ENCODE measurements at places on chromosomes 5 and 9.

- DNase-seq, result no peak
These were observed 599.6 kb downstream of the CCDC171 start for GRCh38 chr9:16152276-16153101.

DNA sequence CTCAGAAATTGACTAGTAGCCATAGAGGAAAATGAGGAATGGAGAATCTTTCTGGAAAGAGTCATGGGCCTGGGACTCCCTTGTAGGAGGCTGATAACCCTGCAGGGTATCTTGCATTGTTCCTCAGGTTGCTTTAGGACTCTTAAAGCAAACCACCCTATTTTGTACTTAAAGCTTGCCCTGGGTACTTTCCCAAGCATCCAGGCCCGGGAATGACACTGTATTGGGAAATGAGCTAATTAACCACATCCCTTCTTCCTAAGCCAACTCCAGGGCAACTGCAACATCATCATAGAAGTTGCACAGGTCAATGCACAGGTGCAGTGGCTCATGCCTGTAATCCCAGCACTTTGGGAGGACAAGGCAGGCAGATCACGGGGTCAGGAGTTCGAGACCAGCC lies 55.9 kb downstream of the UGCG start:
- DNase-seq, result no peak

- DNase-seq, result no peak
These were observed 24.7 kb downstream of the AMBP start for GRCh38 chr9:114053246-114054005.

DNA sequence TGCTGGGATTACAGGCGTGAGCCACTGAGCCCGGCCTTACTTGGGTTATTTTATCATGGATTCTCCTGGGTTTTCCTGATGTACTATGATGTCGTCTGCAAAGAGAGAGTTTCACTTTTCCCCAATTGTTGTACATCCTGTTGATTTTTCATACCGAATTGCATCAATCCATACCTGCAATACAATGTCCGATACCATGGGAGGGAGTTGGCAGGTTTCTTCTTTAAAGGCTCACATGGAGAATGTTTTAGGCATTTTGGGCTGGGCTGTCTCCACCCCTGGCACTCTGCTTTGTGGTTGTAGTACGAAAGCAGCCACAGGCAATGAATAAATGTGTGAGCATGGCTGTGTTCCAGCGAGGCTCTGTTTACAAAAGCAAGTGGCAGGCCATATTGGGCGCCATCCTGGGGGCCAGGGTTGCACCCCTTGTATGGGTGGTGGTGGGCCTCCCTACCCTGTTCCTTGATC lies 35.1 kb upstream of the EXOC3 start:
- DNase-seq, result no peak

- no peak for DNase-seq
These were observed 68.2 kb upstream of the S1PR3 start for GRCh38 chr9:88923092-88923491.

GRCh38 chr5:97231025-97231636 lies 48.1 kb upstream of the RIOK2 start:
- no peak for DNase-seq

DNA sequence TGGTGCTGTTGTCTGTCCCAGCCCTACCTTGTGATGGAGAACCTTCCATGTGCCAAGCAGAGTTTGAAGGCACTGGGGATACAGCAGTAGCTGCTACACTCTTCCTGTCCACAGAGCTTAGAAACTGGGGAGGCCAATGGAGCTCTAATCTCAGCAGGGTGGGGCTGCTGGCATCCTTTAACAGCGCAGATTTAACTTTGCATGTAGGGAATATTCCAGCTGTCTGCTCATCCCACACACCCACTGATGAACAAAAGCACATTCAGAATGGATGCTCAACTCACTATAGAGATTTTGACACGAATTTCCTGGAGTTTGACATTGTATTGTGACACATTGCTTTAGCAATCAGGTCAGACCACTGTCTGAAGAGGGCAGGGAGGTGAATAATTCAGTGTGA lies 49.0 kb downstream of the TMEM215 start:
- no peak for DNase-seq

DNA sequence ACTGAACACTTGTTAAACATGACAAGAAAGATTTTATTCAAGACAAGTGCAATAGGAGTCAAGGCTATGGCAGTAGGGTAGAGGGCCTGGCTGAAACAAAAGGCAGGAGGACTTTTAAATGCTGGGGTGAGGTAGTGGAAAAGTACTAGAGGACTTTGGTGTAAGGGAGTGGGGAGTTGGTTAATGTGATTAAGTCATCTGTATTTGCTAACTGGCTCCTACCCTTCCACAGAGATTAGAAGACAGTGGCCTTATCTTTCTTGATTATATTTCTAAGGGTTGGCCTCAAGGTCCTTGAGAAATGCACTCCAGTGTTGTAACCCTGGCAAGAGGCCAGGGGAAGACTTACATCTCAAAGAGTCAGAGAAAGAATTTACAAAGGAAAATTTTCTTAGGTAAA lies 160.2 kb upstream of the FTMT start:
- no peak for DNase-seq

DNA sequence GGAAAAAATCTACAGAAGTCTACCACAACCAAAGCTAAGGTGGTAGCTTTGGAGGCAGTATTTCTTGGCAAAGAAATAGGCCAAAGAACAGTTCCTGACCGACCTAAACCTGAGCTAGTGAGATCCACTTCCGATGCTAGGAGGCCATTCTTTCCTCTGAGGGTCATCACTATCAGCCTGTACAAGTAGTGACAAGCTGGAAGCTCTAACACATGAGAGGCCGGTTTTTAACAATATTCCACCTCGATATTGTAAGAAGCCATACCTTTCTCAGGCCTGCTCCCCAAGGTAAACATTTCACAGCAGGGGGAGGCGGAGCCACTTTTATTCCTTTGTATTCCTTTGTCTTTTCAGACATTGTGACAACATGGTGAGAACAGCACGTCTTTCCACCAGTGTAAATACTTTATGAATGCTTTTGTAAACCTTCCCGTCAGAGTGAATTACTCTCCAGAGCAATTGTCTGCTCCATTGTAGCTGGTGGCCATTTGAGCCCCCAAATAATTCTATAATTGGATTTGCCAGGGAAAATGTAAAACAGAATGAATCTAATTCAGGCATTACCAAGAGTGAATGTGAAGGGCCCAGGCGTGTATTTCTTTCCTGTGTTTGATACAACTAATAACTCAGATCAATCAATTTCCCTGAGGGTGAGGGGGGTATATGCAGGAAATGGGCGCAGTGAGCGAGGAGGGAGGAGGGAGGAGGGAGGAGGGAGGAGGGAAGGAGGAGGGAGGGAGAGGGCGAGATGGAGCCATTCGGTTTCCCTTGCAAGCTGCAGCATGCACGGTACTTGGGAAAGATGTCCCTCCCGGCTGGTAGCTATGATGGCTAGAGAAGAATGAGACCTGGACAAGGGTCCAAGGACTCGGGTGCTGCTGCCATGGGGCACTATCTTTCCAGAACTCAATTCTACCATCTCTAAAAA lies 166.6 kb downstream of the CDK5RAP2 start:
- no peak for DNase-seq

All from stimulated activated CD4-positive, alpha-beta T cell treated with anti-CD3 and anti-CD28 coated beads, Interleukin-12 subunit alpha, Interleukin-12 subunit beta, amount 100 ng/mL, for 24 hours (primary cell).